ENCODE measurements at places on chromosomes 3 and 15.

GRCh38 chr3:13172644-13173013 is 99.4 kb upstream of the IQSEC1 start:
- no peak for DNase-seq

GRCh38 chr3:147034359-147034758 is 372.0 kb downstream of the ZIC4 start:
- DNase-seq = no peak

DNA sequence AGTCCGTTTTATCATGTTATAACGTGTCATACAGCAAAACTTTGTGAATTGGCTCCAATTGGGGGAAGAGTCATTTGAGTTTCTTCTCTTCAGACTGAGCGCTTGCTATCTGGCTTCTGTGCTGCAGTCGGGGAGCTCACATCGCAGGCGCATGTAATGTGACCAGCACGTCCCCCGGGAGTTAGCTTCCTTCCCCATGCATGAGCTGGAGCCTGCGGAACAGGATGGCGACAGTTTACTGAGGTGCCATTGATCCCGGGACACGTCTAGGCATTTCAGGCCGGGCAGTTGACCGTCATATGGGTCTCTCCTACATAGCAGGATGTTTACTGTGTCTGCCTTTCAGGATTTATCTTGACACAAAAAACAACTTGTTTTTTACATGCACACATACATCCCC is 44.8 kb downstream of the CMTM8 start:
- DNase-seq = no peak

- DNase-seq = no peak
Observed at GRCh38 chr3:192022412-192022811, 561.4 kb downstream of the PYDC2 start.

- no peak for DNase-seq
Observed at GRCh38 chr3:101685870-101686307, 629 bp downstream of the RPL24 start.

DNA sequence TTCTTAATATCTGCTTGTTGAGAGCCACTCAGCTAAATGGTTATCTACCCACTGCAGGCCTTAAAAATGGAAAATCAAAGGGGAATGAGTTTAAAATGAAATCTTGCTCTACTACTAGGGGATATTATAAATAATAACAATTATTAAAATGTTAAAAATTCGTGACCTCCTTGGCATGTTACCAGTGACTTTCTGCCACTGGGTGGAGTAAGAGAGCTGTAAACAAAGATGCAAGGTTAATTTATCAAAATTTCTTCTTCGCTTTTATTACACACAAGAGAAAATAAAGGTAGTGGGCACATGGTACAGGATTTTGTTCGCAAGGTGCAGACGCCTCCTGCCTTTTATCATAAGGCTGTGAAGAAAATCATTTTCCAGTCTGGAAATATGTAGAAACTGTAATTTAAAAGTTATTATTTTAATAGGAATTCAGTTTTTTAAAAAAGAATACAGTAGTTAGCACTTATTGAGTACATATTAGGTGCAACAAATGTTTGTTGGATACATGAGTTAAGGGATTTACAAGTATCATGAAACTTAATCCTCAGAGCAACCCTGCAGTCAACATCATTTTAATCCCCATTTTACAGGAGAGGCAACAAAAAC is 272.6 kb downstream of the SUCLG2 start:
- no peak for DNase-seq

DNA sequence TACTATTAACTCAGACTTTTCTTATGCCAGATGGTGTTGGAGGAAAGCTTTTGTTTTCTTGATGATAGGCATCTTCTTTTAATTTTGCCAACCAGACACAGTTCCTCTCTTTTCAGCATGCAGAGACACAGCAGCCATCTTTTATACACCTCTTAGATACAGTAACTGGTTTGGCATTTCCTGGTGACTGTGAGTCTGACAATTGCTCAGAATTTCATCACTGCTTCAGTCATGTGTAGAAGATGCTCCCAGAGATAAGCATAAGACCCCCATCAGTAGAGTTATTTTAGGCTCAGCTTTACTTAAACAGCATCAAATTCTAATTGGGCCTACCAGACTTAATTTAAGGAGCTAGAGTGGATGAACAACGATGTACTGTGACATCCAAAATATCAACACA is 779.0 kb downstream of the SQOR start:
- DNase-seq = no peak
